ENCODE measurements at places on chromosomes 16 and 17. TPM values are rescaled to one million over a fixed set of nuclear protein-coding genes. Genes with fewer than 3 reads are reported as not detected.

TMEM106A gene
- total RNA-seq, result 1.7 TPM

SGSH gene
- 17.7 TPM for total RNA-seq

ZNF768 gene
- total RNA-seq, result 9.5 TPM

SHISA9 gene
- not detected for total RNA-seq

TMC8 gene
- total RNA-seq, result not detected
